Activated CD4-positive, alpha-beta T cell treated with anti-CD3 and anti-CD28 coated beads, Interleukin-2, Interleukin-6, amounts not matched to agents 100 ng/mL and 50 ng/mL, durations not matched to agents 16 hours and 8 hours (primary cell): ENCODE measurements at places on chromosomes 7 and 10.

GRCh38 chr7:16264823-16265804 lies 156.2 kb downstream of the CRPPA start:
- no peak for DNase-seq

GRCh38 chr7:36300696-36301350 lies 88.8 kb upstream of the ANLN start:
- DNase-seq = no peak

DNA sequence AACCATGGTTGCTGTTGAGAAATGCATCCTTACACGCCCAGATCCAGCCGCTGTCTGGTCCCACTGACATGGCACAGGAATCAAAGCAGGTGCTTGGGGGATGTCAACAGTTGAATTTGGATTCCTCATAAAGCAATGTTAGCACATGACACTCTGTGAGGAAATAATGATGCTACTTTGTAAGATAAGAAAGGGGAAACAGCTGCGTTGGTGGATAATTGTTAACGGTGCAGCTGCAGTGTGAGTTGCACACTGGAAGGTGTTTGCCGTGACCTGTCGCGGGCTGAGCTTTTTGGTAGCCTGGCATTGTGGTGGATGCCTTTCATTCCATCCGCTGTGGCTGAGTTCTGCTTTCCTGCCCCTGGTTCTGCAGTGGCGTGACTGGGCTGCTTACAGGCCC lies 113.9 kb downstream of the MGMT start:
- no peak for DNase-seq

- DNase-seq = no peak
Observed at GRCh38 chr10:101614663-101615524, 26.8 kb downstream of the DPCD start.

- DNase-seq = no peak
Observed at GRCh38 chr7:105250706-105251105, 138.0 kb downstream of the SRPK2 start.
